ENCODE measurements at places on chromosomes 1 and 21.

- DNase-seq, result peak; percentile 54
Observed at GRCh38 chr1:41504114-41505035, 19.9 kb upstream of the EDN2 start.

DNA sequence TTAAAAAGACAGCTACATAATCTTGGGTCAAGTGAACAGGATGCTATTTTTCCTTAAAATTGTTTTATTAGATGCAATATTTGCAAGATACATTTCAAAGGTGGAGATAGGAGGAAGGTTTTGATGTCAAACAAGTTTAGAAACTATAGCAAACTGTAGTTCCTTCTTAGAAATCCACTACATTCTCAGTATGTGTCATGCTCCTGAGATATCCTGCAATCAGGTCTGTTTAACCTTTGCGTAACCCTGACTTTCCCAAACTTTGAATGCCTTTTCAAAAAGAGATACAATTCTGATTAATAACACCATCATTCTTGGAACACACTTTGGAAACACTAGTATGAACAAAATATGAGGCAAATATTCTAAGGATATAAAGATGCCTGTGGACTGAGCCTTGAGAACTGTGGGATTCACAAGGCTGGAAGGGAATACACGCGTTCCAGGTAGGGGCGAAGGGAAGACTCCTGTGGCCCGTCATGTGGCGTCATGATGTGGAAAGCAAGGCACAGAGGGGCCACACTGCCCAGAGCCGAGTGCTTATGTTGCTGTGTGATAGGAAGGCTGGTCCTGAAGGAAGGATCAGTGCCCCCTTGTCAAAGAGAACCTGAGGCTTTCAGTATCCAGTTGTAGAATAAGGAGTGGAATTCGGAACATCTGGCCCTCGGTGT lies 19.6 kb upstream of the TARBP1 start:
- no peak for DNase-seq

DNA sequence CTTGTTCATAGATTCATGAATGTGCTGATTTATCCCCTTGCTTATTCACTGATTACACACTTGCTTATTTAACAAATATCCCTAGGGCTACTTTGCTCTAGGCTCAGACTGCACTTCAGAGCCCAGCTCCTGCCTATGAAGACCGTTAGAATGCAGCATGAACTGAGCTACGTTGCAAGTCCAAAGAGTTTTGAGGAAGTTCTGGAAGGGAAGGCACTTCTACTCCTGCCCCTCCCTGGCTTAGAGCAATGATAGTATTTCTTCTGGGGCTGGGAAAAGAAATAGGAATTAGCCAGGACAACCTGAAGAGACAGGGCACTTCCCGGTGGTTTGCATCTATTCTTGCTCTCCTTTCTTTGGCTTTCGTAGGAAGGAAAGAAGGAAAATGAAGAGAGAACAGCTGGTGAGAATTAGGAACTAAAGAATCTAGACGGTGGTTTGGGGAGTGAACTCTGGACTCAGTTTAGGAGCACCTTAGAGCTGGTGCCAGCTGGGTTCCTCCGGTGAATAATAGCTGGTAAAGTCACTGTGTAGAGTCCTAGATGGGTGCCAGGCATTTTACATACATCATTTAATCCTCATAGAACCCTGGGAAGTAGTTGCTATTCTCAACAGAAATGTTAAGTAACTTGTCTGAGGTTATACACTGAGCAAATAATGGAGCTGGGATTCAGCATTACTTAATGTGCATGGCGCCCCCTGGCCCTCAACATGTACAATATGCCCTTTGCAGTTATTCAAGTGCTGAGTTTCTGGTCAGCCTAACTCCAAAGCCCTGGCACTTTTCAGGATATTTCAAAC lies 65.9 kb downstream of the NDUFS5 start:
- no peak for DNase-seq

DNA sequence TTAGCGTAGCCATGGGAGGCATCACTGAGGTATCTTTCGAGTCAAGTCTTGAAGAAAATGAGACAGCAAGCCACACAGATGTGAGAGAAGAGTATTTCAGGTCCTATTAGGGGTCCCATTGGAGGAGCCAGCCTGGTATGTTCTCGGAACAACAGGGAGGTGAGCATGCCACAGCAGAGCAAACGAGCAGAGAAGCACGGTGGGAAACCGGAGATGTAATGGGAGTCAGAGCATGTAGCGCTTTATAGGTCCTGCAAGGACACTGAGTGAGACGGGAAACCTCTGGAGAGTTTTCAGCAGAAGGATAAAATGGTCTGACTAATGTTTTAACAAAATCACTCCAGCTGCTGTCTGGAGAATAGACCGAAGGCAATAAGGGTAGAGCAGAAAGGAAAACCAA lies 15.9 kb downstream of the H3-3A start:
- no peak for DNase-seq

DNA sequence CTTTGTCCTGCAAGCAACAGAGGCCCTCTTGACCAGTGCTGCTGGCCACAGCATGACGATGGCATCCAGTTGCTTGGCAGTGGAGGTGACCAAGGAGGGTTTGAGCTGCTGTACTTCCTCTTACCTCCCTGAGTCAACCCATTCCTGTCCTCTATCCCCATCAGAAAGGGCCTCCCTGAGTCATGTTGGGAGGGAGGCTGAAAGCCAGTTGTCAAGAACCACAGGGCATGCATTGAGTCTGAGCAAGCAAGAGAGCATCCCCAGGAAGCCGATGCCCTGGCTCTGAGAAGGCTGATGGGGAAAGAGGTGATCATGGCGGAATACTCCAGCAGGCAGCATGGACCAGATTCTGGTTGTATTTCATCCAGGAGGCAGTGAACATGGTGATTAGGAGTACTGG lies 69.6 kb downstream of the LACTBL1 start:
- DNase-seq, result no peak

- DNase-seq, result no peak
Observed at GRCh38 chr1:25145775-25146393, 86.4 kb downstream of the SYF2 start.

- no peak for DNase-seq
Observed at GRCh38 chr1:5640845-5641244, 351.4 kb downstream of the NPHP4 start.

DNA sequence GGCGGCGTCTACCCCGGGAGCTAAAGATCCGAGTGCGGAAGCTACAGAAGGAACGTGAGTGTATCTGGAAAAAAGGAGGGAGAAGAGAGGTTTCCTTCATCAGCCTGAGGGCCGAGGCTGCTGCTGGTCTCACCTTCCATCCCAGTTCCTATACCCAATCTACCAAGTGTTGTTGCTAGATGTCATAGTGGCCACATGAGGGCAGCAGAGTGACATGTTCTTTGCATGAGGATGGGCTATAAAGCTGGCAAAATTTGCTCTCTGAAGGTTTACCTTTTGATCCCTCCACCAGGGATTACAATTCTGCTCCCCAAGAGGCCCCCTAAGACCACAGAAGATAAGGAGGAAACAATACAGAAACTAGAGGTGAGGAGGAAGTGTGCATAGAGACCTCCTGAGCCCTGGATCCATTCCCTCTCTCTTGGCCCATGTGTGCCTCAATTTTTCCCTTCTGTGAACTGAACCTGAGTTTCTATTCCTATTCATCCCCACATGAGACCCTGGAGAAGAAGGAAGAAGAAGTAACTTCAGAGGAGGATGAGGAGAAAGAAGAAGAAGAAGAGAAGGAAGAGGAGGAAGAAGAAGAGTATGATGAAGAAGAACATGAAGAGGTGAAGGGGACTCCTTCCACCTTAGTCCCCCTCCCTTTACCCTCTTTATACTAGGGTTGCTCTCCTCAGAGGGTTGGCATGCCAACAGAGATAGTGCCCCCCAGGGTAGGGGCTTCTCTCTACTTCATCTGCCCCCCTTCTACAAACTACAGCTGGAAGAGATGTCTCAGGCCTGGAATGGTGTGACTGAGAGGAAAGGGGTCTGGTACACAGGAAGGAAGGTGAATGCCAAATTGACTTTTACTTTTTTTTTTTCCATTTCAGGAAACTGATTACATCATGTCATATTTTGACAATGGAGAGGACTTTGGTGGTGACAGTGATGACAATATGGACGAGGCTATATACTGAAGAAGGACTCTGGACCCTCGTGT lies 13.3 kb downstream of the POLR3GL start:
- DNase-seq, result peak; percentile 84

DNA sequence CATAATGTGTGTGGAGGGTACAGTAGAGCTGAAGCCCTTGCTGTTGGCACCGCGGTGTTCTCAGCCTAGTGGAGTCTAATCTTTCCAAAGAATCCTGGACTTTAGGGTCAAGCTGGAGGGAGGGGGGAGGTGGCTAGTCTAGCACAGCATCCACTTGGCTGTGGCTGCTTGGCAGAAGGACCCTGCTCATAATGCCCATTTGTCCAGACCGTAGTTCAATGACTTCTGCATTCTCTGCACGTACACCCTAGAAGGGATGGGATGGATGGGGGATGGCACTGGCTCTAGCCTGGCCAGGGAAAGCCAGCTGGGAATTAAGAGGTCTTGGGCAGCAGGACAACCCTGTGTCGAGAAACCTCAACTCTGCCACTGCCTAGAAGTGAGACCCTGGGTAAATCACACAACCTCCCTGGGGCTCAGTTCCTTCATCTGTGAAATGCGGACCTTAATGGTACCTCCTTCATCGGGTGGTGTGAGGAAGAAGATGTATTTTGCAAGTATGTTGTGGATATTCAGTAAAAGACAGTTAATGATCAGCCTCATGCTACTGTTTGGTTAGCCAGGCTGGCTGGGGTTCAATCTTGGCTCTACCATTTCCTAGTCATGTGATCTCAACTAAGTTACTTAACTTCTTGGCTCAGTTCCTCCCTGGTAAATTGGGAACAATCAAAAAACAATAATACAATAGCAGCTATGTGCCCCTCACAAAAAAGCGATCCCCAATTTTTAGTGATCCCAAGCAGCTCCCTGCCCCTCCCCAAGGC lies 27.2 kb upstream of the CLIC4 start:
- no peak for DNase-seq
